ENCODE measurements at places on chromosomes 5 and 9.

- no peaks in the 10 kb centered on the region for H3K36me3 ChIP-seq
- no peaks in the 10 kb centered on the region for H3K27me3 ChIP-seq
- H3K4me1 ChIP-seq = peaks cover 4% of the 10 kb centered on the region
- DNase-seq = no peak
- H3K4me3 ChIP-seq = no peak overlapping the region
Measured at GRCh38 chr9:13896922-13897835, 416.8 kb downstream of the NFIB start.

DNA sequence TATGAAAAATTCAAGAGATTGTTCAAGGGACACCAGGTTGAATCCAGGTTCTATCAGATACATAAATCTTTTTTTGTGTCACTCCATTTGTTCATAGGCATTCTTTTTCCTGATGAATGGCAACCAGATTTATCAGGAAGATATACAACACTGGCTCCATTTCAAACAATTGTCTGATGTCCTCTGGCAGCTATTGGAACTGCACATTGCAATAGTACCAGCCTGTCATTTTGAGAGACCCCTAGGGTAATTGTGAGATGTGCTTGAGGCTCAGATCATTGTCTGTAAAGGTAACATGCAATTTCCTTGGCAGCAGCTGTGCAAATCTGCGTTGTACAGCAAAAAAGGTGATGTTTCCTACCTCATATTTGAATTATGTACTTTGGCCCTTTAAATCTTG, 25.9 kb downstream of the KCTD16 start:
- no peak overlapping the region for H3K4me3 ChIP-seq
- DNase-seq = no peak
- no peak overlapping the region for H3K27ac ChIP-seq
- no peaks in the 10 kb centered on the region for H3K36me3 ChIP-seq
- H3K4me1 ChIP-seq = peaks cover 3% of the 10 kb centered on the region
- peaks cover 2% of the 10 kb centered on the region for H3K27me3 ChIP-seq

- H3K4me1 ChIP-seq = peaks cover 79% of the 10 kb centered on the region
- H3K27ac ChIP-seq = peak overlapping the region; percentile 79
- no peaks in the 10 kb centered on the region for H3K36me3 ChIP-seq
- H3K27me3 ChIP-seq = no peaks in the 10 kb centered on the region
Measured at GRCh38 chr5:81852291-81853029, 101.6 kb upstream of the SSBP2 start.

GRCh38 chr5:10935536-10935935, 174.5 kb upstream of the DAP start:
- H3K27ac ChIP-seq = no peak overlapping the region
- H3K36me3 ChIP-seq = peaks cover 2% of the 10 kb centered on the region
- H3K27me3 ChIP-seq = no peaks in the 10 kb centered on the region

- DNase-seq = no peak
- peaks cover 2% of the 10 kb centered on the region for H3K27me3 ChIP-seq
- no peak overlapping the region for H3K4me3 ChIP-seq
- H3K27ac ChIP-seq = peak overlapping the region; percentile 86
- peaks cover 30% of the 10 kb centered on the region for H3K4me1 ChIP-seq
Measured at GRCh38 chr5:111135946-111136345, 43.8 kb downstream of the WDR36 start.

- H3K4me3 ChIP-seq = no peak overlapping the region
- H3K4me1 ChIP-seq = peaks cover 7% of the 10 kb centered on the region
- no peaks in the 10 kb centered on the region for H3K27me3 ChIP-seq
Measured at GRCh38 chr5:158080112-158080511, 221.2 kb upstream of the CLINT1 start.

- H3K36me3 ChIP-seq = no peaks in the 10 kb centered on the region
- peaks cover 37% of the 10 kb centered on the region for H3K27me3 ChIP-seq
- no peak for DNase-seq
- H3K4me3 ChIP-seq = peak overlapping the region; percentile 89
- no peak overlapping the region for H3K27ac ChIP-seq
Measured at GRCh38 chr9:126859111-126859510, 1.3 kb upstream of the ZBTB34 start.

- H3K4me3 ChIP-seq = no peak within 1 kb of the TSS
- H3K36me3 ChIP-seq = no peaks in the 10 kb centered on the region
- H3K27me3 ChIP-seq = no peaks in the 10 kb centered on the region
- H3K4me1 ChIP-seq = no peaks in the 10 kb centered on the region
- no peak within 1 kb of the TSS for H3K27ac ChIP-seq
- no peak for DNase-seq
Measured at GRCh38 chr5:79069488-79070349, at the start of the genes BHMT2 and DMGDH. TSS of gene BHMT2 (plus strand) at chr5:79069767. CDS start at chr5:79069783, 16 bp downstream. TSS of gene DMGDH (minus strand) at chr5:79069674. CDS start at chr5:79069620, 54 bp downstream.
